LNCaP clone FGC (cell line): ENCODE measurements at places on chromosomes 12 and 14.

DNA sequence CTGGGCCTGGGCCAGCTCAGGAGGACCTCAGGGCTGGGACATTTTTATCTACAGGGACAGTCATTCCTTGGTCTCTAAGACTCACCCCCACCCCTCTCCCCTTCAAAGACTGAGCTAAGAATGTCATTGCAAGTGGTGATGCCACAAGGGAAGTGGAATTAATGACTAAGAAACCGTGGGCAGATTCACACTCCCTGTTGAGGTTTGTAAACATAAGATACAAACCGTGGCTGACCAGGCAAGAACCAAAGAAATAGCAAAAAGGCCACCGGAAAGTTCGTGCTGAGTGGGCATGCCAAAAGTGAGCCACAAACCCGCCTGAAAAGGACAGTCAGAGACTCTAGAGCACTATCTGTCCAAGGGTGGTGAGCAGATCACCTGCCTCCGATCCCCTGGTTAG lies 25.7 kb downstream of the NUAK1 start:
- no peak for DNase-seq

DNA sequence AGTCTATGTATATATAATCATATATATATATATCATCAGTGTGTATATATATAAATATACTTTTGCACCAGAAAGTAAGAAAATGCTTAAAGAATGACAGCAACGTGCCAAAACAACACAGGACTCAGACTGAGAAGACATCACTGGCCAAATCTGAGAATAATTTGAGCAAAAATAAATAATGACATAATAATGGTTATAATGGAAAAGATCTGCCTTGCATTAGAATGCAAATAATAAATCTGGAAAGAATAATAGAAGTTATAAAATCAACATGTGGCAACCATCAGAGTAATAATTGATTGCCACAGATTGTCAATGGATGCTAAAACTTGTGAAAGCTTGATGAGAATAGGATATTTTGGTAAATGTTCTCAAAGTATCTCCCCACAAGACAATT lies 61.5 kb upstream of the PLEKHG7 start:
- no peak for DNase-seq

- no peak for DNase-seq
Measured at GRCh38 chr12:124213666-124214347, 81.1 kb upstream of the RFLNA start.

DNA sequence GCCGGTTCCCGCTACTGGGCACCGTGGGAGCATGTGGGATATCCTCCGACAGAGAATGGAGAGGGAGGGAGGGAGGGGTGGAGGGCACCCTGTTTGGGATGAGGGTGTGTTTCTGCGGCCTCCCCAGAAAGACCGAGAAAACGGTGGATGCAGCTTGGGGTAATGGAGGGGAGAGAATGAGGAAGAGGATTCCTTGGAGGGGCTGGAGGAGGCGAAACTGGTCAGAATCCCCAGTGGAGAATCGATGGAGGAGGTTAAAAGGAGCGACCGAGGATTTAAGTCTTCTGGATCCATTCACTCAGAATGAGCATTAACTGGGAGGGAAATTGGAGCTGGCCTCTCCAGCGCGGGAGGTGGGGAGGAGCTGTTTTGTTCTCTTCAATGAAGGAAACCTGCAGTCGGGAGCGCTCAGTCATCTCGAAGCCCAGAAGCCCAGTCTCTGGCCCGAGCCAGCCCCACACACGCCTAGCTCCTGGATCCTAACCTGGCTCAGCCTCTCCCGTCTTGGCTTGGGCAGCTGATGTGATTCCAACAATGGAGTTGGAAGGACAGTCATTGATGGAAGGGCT lies 581 bp downstream of the ARG2 start:
- no peak for DNase-seq

DNA sequence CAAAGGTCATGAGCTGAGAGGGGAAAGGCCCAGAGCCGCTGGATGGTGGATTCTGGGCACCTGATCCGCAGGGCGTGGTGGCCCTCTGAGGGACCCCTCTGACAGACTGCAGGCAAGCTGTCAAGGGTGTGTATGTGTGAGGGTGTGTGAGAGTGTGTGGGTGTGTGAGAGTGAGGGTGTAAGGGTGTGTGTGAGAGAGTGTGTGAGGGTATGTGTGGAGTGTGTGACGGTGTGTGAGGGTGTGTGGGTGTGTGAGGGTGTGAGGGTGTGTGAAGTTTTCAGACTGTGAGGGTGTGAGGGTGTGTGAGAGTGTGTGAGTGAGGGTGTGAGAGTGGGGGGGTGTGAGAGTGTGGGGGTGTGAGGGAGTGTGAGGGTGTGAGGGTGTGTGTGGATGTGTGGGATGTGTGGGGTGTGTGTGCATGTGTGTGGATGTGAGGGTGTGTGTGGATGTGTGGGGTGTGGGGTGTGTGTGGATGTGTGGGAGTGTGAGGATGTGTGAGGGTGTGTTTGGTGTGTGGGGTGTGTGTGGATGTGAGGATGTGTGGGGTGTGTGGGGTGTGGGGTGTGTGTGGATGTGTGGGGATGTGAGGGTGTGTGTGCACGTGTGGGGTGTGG lies 156.7 kb downstream of the TMEM121 start:
- DNase-seq: no peak

GRCh38 chr12:104243971-104244370 lies 28.4 kb downstream of the TXNRD1 start:
- no peak for DNase-seq

DNA sequence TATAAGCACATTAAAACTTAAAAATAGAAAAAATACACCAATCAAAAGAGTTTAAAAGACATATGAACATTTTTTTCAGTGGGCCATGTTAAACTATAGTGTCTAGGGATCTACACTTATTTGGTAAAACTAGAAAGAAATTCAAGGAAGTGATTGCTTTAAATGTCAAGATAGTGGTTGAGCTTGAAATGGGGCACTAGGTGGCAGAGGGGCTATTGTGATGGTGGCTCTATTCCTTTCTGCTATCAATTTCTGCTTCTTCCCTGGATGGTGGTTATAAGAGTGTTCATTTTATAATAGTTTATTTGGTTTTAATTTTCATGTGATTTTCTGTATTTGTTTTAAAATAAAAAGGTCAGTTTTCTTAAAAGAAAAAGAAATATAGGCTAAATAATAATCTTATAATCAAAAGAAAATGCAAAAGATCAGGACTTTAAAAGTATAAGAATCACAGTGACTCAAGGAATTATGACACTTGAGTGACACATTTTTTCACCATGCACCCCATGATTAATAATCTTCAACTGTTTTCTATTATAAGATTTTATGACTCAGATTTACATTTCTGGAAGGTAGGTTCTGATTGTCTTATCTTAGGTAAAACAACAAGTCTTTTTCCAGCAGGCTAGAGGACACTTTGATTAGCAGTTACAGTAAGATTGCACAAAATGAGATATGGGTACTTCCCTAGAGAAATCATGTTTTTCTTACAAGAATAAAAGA lies 137.5 kb downstream of the FSCB start:
- DNase-seq: no peak

DNA sequence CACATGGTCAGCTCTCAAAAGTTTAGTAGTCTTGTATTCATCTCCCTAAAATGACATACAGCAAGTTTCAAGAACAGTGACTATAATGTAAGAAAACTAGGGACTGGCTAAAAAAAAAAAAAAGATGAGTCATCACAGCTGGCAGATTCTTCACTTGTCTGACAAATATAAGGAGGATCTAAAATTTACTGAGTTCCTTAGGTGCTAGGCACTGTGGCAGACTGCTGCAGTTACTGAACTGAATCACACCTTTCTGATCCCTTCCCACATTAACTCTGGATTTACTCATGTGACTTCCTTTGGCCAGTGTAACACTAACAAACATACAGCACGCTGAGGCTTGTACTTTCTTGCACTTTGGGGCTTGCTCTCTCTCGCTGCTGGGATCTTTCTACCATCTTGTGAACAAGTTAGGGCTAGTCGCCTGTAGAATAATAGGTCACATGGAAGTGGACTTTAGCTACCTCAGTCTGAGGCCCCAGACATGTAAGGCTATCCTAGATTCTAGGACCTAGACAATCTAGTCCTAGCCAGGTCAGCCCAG lies 32.1 kb downstream of the BAZ1A start:
- DNase-seq: peak; percentile 7

DNA sequence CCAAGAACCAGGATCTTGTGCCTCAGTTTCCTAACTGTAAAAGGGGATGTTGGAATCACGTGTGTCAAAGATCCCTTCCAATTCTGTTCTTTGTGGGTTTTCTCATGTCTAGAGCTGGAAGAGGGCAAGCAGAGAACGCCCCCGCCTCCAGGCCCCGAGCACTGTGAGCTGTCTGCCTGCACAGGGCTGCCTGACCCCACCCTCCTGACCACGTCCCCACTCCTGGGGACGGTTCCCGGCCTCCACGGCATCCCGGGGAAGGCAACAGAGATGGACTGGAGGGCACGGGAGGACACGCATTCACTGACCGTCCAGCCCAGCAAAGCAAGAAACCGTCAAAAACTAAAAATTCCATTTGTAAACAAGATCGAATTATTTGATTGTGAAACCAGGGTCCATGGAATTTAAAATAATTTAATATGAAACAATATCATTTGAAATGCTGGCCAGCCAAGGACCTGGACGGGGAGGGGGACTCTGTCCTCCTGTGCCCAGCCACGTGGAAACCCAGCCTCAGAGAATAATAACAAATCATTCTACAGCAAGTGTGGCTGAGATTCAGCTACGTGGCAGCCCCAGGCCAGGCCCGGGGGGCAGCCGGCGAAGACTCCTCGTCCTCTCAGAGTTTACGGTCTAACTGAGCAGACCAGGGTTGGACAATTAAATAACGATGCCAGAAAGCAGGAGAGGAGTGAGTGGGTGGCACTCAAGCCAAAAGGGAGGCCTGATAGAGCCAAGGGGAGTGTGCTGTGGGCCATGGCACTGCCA lies 87.3 kb upstream of the DIO3 start:
- no peak for DNase-seq

GRCh38 chr12:106299202-106299774 lies 3.2 kb upstream of the TCP11L2 start:
- DNase-seq: no peak

GRCh38 chr12:76765598-76765997 lies 1.7 kb downstream of the ZDHHC17 start:
- DNase-seq: no peak

DNA sequence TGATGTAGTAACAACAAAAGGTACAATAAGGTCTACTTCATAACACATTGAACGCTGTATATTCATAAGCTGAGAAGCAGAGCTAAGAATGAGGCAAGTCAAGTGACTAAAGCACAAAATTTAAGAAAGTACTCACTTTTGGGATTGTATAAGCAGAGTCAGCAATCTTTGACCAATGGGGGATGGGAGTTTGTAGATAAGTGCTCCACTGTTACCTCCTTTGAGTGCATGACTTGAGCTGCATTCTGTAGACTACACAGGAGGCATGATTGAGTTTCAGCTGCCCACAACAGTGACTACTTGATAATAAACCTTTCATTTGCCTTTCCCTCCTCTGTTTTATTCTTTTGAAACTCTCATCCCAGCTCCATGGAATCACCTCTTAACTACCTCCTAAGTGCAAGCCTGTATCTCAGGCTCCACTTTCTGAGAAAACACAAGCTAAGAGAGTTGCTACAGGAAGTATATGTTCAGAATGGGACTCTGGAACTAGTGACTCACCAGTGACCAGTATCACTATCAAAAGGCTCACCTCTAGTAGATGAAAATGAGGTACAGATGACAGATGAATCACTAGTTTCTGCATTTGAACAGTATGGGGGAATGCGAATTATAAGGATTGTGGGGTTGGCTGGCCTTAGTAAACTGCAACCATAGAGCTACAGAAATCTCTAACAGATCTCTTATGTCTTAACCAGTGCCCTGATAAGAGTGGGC lies 49.2 kb downstream of the SLC35F4 start:
- no peak for DNase-seq

DNA sequence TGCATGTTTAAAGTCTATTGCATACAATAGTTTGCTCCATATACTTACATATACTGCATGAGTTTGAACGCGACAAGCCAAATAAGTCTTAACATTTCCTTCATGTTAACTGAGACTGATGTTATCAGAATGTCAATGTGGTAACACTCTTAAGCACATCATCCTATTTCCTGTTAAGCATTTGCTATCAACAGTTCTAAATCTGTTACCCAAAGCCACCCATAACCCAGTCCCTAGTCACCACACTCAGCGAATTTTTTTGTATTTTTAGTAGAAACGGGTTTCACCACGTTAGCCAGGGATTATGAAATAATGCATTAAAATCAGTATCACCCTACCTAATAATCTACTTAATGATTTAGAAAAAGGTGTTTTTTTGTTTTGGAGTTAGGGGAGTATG lies 39.4 kb downstream of the HNRNPC start:
- DNase-seq: no peak

DNA sequence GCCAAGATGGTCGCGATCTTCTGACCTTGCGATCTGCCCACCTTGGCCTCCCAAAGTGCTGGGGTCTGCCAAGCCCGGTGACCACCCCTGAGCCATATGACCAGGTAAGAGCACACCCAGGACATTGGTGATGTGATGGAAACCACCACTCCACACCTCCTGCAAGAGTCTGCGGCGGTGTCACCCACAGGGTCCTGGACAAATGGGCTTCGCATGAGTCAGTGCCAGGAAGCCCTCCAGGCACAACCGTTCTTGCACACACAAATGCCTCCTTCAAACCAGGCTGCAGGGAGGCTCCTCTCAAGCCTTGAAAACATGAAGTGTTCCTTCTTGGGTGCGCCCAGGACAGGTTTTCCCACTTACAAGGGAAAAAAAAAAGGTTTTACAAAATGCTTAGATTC lies 16.6 kb downstream of the PITPNM2 start:
- no peak for DNase-seq

DNA sequence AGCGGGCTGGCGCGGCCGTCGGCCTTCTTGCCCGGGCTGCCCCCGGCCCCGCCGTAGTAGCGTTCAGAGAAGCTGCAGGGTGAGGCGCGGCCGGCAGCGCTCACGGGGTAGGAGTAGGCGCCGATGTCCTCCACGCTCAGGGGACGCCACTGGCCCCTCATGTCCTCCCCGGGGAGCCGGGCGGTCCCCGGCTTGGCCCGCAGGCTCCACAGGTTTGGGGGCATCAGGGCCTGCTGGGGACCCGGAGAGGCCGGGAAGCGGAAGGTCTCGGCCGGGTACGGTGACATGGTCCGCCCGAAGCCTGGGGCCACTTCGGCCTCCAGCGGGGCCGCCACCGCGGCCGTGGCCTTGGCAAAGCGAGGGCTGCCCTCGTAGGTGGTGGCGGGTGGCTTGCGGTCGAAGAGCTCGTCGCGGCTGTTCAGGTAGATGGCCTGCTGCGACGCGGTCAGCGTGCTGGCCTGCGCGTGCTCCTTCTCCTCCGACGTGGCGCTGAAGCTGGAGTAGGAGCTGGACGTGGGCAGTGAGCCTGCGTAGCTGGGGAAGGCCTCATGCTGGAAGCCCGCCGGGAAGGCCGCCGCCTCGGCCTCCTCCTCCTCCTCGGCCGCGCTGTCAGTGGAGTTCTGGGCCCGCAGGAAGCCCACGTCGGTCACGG lies 48.7 kb downstream of the BEGAIN start:
- no peak for DNase-seq
